Tibial nerve (tissue), 4 donors: ENCODE measurements at places on chromosomes 1 and 21. TPM values are rescaled to one million over a fixed set of nuclear protein-coding genes. Genes with fewer than 3 reads are reported as not detected.

- DNase-seq = no peak
Measured at GRCh38 chr1:117346206-117346928, 20.9 kb upstream of the MAN1A2 start.

- DNase-seq = no peak
Measured at GRCh38 chr1:73839922-73840321, 358.1 kb downstream of the LRRIQ3 start.

DNA sequence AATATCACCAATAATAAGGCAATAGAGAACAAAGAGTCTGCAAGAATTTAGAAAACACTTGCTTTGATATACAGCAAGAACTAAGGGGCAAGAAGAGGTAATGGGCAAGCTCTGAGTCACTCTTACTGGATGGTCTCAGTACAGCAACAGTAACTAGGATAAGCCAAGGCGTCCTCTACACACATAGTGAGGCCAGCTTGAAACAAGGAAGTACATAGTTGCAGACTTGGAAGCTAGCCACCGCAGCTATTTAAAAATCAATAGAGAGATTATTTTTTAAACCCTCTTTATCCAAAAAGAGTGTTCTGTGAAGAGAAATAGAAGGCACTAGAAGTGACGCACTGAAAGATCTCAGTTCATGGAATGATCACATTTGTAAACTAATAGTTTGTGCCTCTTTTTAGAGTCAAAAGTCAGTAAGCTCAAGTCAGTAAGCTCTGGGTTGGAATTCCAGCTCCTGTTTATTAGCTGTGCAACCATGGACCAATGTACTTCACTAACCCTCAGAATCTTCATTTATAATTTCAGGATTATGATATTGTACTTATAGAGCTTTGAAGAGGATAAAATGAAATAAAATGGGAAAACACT lies 118.6 kb downstream of the AKT3 start:
- DNase-seq = peak; percentile 49

GRCh38 chr21:37451446-37451845 lies 84.9 kb downstream of the DYRK1A start:
- DNase-seq = no peak

DNA sequence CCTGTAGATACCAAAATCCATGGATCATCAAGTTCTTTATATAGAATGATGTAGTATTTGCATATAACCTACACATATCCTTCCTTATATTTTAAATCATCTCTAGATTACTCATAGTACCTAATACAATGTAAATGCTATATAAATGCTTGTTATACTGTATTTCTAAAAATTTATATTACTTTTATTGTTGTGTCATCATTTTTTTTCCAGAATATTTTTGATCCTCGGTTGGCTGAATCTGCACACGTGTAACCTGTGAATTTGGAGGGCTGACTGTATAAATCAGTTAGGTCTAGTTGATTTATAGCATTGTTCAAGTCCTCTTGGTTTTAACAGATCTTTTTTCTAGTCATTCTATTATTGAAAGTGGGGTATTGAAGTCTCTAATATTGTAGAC lies 23.3 kb downstream of the OBSCN start:
- no peak for DNase-seq

DNA sequence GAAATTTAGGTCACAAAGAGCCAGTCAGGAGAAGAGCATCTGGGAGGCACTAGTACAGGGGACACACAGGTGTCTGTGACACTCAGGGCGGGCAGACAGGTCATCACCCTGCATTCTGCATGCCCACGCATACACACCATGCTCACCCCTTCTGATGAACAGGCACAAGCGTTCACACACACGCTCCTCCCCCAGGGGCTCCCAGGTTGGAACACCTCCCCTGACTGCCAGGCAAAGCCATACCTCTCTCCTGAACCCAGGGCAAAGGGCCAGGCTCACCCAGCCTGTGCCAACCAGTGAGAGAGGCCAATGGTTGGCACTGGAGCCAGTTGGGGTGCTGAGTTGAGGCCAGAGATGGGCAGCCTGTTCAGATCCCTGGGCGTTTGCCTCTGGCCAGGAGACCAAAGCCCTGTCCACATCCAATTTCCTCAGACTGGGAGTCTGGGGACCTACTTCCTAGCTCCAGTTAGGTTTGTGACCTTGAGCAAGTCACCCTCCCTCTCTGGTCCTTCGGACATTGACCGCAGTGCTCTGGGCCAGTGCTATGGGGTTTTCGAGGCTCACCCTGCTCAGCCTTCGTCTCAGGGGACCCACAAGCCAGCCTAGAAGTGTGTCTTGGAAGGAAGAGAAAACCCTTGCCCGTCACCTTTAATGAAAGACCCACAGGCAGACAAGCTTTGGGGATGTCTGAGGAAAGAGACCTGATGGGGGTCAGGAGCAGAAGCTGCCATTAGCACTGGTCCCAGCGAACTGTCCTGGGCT lies 5.8 kb upstream of the LAD1 start:
- DNase-seq = no peak

DNA sequence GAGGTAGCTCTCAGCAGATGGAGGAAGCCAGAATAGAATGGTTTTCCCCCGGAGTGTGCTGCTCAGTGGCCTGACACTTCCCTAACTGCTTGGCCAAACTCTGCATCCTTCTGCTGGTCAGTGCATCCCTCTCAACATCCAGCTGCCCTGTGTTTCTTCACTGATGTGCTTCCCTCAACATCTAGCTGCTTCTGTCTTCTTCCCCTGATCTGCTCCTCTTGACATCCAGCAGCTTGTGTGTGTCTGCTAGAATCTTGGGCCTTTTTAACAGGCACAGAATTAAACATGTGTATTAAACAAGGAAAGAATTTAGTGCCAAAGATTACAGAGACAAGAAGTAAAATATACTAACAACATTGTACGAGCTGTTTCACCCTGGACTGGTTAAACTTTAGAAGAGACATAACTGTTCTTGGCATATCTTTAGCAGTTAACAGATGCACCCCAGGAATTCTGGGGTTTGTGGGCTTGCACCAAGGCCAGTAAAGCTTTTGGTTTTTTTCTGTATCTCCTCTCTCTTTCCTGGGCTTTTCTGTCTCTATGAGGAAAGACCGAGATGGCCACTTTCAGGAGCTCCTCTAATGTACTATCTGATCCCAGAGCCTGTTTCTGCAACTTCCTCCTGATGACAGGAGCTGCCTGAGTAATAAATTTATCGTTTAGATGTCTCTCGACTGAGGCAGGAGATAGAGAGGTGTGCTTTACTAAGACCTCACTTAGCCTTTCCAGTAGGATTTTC lies 34.8 kb upstream of the HSD3B1 start:
- DNase-seq = no peak

Gene SNIP1
- total RNA-seq = 46.9 TPM

DNA sequence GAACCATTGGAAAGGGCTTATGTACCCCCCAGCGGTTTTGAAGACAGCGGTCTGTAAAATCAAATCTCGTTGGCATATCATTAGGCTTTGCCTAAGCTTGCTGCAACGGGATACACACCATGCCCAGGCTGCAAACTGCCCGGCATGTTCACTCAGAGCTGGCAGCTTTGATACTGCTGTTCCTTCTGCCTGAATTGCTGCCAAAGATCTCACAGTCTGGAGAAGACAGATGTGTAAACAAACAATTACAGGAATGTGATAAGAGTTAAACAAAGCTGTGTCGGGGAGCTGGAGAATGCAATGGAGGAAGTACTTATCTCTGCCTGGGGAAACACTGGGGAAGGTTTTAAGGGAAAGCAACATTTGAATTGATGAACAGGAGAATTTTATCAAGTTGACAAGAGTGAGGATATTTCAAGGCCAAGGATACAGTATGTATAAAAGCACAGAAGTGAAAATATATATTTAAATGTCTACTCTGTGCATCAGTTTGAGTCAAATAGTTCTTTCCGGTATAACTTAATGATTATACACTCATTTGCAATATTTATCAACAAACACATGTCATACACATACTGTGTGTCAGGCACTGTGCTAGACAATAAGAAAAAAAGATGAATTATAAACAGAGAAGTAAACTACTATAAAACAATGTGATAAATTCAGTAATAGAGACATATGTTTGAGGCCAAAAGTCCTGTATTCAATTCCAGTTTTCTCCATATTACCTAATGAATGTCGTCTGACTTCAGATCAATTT lies 29.9 kb downstream of the CHML start:
- no peak for DNase-seq

- no peak for DNase-seq
Measured at GRCh38 chr1:68961143-68961542, 464.3 kb upstream of the DEPDC1 start.

GRCh38 chr1:35615440-35615839 lies 25.9 kb downstream of the PSMB2 start:
- no peak for DNase-seq

Gene TTC22
- total RNA-seq = not detected

DNA sequence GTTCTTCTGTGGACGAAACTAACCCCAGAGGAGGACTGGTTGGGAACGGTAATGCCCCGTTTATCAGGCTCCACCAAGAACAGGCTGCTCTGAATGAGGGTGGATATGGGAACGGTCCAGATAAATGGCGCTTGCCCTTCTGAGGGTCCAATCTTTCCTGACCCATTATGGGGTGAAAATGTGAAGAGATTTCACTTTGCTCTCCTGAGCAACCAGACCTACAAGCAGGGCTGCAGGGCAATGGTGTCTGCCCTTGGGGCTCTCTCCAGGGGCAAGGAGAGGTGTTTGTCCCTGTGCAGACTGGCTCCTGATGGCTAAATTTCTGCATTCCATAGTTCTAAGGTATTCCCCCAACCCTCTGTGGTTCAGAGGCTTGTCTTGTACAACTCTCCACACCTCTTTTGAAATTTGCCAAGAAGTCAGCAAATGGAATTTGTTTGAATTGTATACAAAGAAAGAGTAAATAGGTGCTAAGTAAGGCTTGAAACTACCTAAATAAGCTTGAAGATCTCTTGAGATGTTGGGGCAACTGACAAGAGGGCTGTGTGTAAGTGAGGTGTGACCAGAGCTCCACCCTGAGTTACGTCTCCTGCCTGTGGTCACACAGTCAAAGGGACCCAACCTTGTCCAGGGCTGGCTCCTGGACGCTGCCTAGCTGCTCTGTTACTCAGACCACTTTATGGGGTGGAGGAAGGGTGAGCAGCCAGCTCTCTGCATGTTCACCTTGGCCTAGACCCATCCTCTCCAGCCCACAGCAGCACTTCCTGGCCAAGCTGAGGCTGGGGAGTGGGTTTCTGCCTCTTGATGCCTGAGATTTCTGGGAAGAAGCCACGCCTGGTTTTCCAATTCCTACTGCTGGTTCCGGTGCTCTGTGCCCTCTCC lies 24.8 kb downstream of the SLC2A1 start:
- no peak for DNase-seq

- no peak for DNase-seq
Measured at GRCh38 chr1:200233393-200233792, 176.4 kb downstream of the ZNF281 start.

- peak; percentile 65 for DNase-seq
Measured at GRCh38 chr21:33198346-33199099, 31.2 kb upstream of the IFNAR2 start.

DNA sequence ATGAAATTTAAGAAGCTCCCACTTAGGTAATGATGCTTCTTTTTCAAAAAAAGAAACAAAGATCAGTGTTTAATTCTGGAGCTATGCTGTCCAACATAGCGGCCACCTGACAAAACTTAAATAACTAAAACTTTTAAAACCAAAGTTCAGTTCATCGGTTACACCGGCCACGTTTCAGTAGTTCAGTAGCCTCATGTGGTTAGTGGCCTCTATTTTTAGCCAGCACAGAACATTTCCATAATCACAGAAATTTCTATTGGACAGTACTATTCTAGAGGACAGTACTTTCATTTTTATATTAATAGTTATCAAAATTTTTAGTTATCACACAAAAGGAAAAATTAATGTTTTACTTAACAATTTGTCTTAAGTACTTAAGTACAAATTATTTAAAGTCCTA lies 141.0 kb downstream of the USP25 start:
- DNase-seq = no peak

DNA sequence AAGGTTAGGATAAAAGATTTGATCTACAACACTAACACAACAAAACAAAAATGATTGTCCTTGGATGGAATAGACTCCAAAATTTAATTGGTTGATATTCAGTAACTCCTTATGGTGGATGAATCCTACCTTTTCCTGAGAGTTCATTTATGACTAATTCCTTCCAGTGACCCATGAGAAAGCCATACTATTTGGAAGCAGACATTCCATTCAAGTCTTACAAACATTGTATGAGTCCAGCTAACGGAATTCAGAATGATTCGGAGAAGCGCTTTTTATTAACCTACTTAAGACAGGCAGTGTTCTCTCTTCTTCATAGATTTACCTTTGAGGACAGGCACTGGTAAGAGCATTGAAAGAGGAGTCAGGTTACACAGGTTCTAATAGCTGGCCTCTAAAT lies 155.6 kb upstream of the ZNF648 start:
- DNase-seq = no peak

DNA sequence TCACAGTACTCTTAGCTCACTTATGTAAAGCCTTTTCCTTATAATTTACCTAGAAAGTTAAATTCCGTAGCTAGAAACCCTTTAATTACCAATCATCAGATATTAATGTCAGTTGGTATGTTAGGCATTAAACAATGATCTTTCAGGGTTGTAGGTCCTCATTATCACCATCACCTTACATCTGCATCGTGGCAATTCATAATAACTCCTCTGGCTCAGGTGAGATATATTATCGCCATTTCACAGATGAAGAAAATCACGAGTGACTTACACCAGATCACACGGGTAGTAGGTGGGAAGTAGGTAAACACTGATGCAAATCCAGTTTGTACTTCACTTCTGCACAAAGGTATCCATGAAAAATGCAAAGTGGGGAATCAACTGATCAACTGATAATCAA lies 639 bp downstream of the NUP133 start:
- DNase-seq = no peak

Gene TRAPPC10
- 40.2 TPM for total RNA-seq

GRCh38 chr1:210262897-210263272 lies 30.3 kb downstream of the SERTAD4 start:
- peak; percentile 42 for DNase-seq

Gene ZBTB8A
- total RNA-seq = 13.9 TPM

DNA sequence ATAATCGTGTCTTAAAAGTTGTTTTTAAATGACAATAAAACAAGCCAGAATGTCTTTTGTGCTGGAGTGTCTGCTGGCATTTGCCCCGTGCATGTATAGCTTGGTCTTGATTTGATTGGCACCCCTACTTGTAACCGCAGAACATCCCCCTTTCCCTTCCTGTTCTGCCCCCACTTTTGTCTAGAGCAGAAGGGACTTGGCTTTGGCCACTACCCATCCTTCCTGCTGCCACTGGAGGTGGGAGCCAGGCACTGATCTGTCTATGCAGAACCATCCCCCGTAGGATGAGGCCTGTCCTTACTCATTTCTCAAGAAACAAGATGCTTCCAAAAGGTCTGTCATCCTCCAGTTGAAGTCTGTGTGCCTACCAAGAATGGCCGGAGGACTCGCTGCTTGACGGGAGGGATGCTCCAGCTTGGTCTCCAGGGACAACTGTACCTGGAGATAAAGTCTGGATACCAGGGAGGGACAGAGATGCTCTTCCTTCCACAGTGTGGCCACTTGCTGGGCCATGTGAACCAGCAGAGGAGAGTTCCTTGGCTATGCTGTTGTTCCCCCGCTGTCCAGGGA lies 1.1 kb upstream of the SLC27A3 start:
- DNase-seq = no peak

Gene GABRD
- total RNA-seq = 1.0 TPM

DNA sequence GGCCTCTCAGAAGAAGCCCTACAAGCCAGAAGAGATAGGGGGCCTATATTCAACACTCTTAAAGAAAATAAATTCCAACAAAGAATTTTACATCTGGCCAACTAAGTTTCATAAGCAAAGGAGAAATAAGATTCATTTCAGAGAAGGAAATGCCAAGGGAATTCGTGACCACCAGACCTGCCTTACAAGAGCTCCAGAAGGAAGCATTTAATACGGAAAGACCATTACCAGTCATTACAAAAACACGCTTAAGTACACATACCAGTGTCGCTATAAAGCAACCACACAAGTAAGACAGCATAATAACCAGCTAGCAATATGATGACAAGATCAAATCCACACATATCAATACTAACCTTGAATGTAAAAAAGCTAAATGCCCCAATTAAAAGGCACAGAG lies 704.9 kb upstream of the CHRM3 start:
- no peak for DNase-seq
